ENCODE measurements at places on chromosomes 5 and 9.

DNA sequence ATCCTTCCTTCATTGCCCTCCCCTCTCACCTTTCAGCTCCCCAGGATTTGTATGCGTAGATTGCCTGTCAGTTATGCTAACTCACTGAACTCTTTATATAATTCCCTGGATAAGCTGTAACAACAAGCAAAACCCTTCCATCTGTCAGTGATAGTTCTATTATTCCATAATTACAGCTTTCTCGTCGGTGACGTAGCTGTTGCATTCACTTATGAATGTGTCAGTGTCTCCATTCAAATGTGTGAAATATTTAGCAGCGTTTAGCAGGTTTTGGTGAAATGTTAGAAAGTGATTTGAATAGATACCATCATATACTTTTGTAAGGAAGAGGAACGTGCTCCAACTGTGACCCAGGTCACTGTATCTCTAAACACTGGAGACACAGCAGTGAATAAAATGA, 45.2 kb downstream of the PIP5K1B start:
- no peak for DNase-seq

- DNase-seq = no peak
Measured at GRCh38 chr9:19231126-19231903, 822 bp downstream of the DENND4C start.

DNA sequence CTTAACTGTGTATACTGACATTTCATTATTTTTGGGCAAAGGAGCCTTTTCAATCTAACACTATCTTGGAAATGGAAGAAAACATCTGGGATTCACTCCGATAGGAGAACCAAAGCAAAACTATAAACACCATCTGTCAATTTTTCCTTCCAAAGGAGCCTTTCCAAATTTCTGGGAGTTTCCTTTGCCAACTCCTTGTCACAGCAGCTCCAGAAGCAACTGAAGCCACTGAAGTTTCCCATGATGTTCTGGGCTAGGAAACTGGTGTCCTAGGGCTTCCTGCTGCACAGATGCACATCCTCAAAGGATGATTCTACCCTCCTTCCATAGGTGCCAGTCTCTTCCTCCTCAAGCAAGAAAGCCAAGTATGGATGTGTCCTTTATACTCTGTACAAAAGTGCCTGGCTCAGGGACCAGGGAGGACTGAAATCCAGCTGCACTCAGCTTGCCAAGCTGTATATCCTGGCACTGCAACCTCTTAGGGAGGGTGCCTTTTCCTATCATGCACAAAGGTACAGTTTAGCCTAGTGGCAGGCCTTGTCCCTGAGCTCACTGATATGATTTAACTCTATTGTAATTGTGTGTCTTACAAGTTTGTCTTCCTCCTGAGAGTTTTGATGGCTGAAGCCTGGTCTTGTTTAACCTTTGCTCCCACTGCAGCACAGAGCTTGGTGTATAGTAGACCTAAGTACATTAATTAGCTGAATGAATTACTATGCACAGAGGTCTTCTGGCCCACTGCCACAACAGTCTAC, 8.4 kb upstream of the UBAP1 start:
- DNase-seq = no peak

GRCh38 chr5:51977014-51977413, 593.8 kb downstream of the ISL1 start:
- DNase-seq = no peak

GRCh38 chr5:56279979-56280378, 46.8 kb upstream of the ANKRD55 start:
- DNase-seq = peak; percentile 64

DNA sequence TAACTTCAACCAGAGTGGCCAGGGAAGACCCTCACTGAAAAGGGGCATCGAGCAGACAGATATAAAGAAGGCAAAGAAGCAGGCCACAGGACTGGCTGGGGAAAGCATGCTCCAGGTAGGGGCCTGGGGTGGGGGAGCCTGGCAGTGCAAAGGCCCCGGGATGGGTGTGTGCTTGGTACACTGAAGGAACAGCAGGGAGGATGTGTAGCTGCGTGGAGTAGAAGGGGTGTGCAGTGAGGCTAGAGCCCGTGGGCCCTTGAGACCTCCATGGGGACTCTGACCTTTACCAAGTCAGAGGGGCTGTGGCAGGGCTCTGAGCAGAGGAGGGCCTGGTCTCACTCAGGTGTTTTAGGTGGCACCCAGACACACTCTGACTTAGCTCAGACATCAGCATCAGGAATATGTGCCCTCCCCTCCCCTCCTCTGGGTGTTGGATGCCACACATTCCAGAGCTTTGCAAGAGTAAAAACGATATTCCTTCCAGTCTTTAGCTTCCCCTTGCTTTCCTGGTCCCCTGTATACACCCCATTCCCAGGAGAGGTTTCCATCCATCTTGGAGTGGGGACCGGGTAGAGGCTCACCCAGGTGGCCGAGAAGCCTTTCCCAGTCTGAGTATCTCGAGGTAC, 7.6 kb downstream of the TRIM7 start:
- DNase-seq = no peak

DNA sequence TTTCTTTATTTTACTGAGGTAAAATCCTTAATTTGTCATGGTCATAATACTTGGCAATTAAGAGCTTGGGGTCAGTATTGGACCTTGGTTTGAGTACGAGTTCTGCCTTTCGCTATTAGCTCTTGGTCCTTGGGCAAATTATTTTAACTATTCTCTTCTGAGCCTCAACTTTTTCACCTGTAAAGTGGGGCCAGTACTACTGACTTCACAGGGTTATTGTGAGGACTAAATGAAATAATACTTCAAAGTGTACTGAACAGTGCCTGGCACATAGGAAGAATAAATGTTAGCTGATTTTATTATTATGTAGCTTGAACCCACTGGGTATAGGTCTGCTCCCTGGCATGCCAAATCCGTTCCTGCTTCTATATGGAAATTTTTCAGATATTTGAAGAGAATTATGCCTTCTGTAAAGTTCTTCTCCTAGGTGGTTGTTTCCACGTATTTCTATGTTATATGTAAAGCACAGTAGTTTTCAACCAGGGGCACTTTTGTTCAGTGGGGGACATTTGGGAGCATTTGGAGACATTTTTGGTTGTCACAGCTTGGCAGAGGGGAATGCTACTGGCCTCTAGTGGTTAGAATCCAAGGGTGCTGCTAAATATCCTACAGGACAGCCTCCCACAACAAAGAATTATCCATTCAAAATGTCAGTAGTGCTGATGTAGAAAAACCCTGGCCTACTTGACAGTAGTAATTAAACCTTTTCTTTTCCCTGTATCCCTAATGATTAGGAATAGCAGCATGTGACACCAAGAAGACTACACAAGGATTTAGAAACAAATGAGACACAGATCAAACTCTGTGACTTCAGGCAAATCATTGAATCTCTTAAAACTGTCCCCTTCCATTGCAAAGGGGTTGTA, 4.5 kb downstream of the RCL1 start:
- no peak for DNase-seq

- DNase-seq = no peak
Measured at GRCh38 chr5:154993461-154993860, 20.1 kb upstream of the KIF4B start.

- peak; percentile 49 for DNase-seq
Measured at GRCh38 chr9:124054582-124055227, 43.1 kb downstream of the LHX2 start.

- no peak for DNase-seq
Measured at GRCh38 chr9:107624234-107624948, 134.8 kb upstream of the KLF4 start.

DNA sequence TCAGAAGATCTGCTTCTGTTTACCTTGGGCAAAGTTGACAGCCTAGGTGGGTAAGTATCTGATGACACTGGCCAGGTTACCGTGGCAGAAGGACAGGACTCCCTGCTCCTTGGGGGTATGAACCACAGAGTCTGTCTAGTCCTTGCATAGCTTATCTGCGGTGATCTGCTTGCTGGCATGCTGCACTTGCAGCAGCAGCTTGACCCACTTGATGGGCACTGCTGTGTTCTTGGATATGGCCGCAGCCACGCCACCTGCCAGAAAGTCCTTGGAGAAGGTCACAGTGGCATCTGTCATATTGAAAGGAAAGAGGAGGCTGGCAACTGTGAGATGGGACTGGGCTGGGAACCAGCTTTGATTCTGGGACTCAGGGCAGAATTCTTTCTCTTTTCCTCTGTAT, 35.9 kb upstream of the POC5 start:
- no peak for DNase-seq

DNA sequence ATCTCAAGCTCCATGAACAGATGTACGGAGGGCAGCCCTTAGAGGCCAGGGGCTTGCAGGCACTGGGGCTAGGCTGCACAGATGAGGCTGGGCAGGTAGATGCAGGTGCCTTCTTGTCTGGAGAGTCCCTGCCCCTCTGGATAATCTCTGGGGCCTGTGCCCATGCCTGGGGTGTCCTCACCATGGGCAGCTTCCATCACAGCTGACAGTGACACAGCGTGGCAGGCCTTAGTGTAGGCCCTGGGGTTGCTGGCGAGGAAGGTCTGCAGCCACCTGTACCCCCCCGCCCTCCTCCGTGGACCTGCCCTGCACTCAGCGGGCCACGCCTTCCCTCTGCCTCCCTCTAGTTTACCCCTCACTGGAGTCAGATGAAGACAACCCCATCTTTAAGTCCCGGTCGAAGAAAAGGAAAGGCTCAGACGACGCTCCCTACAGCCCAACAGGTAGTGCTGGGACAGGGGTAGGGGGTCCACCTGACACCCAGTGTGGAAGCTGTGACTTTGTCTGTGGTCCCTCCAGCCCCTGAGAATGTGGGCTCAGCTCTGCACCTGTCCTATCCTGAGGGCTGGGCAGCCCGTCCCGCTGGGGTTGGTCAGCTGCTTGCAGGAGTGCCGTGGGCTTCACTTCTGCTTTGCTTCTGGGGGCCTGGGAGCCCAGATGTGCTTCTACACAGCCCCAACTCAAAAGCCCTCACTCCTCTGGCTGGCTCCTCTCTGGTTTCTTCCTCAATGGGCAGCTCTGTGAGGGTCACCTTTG, 98.4 kb downstream of the PHF2 start:
- no peak for DNase-seq

DNA sequence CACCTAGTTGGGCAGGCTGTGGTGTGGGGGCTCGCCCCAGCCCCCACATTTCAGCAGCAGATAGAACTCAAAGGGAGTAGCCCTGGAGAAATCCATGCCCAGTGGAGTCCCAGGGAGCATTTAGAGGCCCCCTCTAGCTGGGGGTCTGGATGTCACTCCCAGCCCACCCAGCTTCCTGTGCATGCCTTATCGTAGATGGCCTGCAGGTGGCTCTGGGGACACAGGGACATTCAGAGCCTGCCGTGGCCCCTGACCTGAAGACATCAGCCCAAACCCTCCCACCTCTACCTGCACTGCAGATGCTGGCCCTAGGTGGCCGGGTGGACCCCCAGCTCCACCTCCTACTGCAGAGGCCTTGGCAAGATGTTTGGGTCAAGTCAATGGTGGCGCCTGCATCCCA, 49.0 kb upstream of the LMX1B start:
- no peak for DNase-seq

- no peak for DNase-seq
Measured at GRCh38 chr5:178413988-178414387, 176.2 kb downstream of the COL23A1 start.

GRCh38 chr9:129703667-129704355, 38.4 kb downstream of the PRRX2 start:
- DNase-seq = no peak

DNA sequence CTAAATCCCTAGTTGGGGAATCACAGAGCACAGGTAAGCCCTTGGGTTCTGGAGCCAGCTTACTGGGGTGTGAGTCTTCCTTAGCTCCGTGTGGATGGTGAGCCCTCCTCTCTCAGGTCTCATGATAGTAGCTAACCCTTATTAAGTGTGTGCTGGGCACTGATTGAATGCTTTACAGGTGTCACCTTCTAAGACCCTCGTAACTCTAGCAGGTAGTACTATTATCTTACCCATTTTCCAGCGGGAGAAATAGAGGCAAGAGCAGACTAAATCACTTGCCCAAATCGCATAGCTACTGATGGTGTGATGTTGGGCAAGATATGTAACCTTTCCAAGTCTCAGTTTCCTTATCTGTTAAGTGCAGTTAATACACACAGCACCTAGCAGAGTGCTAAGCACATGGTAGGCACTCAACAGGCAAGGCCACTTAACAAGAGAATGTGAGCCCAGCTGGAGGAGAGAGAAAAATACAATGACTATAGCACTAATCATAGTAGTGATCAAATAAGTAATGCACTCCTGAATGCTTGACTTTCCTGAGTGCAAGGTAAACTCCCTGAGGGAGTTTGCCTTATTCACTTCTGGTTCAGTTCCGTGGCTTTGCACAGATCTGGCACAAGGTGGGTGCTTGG, at the start of gene DCANP1:
DCANP1 (minus strand) TSS at position 51 of the 632 bp plus-strand sequence. CDS start 240 bp downstream, outside the sequence.
- no peak for DNase-seq

DNA sequence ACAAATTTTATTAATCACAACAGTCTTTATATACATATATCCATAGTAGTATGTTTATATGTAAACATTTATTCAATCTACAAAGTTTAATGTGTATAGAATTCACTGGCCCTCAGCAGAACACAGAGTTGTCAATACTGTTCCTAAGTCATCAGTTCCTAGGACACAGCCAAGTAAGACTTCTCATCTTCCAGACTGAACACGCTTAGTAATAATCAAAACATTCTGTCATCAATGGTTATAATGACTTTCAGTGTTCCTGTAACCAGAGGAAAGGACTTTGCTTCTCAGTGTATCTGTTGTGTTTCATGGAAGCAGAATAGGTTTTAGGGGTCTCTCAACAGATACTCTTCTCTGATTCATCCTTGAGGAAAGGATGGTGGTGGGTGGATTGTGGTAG, 82.2 kb downstream of the SMIM23 start:
- no peak for DNase-seq

- DNase-seq = no peak
Measured at GRCh38 chr9:93900436-93900819, 54.7 kb downstream of the BARX1 start.

DNA sequence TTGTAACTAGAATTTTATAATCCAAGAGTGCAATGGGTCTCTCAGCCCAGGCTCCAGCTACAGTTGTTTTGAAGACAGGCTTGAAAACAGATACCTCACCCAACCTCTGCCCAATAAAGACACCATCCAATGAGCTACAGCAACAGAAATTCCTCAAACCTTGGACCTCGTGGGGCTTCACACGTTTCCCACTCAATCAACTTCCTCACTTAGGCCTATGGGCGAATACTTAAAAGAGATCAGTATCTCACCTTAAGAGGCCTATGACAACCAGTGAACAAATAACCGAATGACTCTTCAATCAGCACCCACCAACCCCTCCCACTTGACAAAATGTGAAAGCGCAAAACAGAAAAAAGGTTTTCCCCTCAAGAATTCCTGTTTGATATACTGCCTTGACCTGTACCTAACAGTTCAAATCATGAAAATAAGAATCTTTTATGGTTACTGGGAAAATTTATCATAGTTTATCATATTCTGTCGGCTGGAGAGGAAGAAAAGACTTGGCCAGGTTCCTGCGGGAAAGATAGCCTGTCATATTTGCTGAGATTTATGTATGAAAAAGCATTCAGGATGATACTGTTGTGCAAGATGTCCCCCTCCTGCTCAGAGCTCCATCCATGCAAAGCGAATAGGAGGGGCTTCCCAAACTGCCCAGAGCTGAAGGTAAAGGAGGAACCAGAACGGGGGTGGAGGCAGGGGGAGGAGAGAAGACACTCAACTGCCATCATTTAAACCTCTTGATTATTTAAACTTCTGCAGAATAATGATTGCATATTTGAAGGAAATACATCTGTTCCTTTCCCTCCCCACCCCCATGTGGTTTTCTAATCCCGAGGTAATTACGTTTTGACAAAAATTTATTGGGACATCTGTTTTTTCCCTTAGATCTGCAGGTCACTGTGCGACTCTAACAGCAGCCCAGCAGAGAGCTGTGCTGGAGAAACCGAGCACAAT, 256.3 kb downstream of the NFIB start:
- DNase-seq = no peak

- no peak for DNase-seq
Measured at GRCh38 chr5:34775886-34776285, 63.1 kb upstream of the TTC23L start.

Measured in GM04503 (cell line).